Effector memory CD4-positive, alpha-beta T cell (primary cell): ENCODE measurements at places on chromosomes 11 and 22.
A peak's percentile ranks its signal among the peaks of the same experiment; 100 is the strongest.

- no peaks in the 10 kb centered on the region for H3K4me1 ChIP-seq
- no peaks in the 10 kb centered on the region for H3K27me3 ChIP-seq
- no peak overlapping the region for H3K4me3 ChIP-seq
- no peaks in the 10 kb centered on the region for H3K36me3 ChIP-seq
- DNase-seq, result no peak
These were observed 30.5 kb downstream of the LRRC10B start for GRCh38 chr11:61539006-61539405.

GRCh38 chr22:49307481-49307830 is 520.2 kb downstream of the BRD1 start:
- H3K4me1 ChIP-seq, result no peaks in the 10 kb centered on the region
- no peak for DNase-seq

GRCh38 chr11:69010964-69011623 is 2.0 kb downstream of the MRGPRF start:
- no peaks in the 10 kb centered on the region for H3K36me3 ChIP-seq
- DNase-seq, result no peak
- peaks cover 28% of the 10 kb centered on the region for H3K27me3 ChIP-seq
- peaks cover 18% of the 10 kb centered on the region for H3K4me1 ChIP-seq
- peak overlapping the region; percentile 9 for H3K4me3 ChIP-seq

GRCh38 chr22:36900225-36900624 is 13.2 kb upstream of the CSF2RB start:
- H3K36me3 ChIP-seq, result no peaks in the 10 kb centered on the region
- DNase-seq, result no peak
- no peak overlapping the region for H3K4me3 ChIP-seq
- peaks cover 4% of the 10 kb centered on the region for H3K27me3 ChIP-seq
- H3K4me1 ChIP-seq, result no peaks in the 10 kb centered on the region

- no peak overlapping the region for H3K27ac ChIP-seq
- no peak overlapping the region for H3K4me3 ChIP-seq
- no peak for DNase-seq
- H3K27me3 ChIP-seq, result no peaks in the 10 kb centered on the region
- no peaks in the 10 kb centered on the region for H3K36me3 ChIP-seq
These were observed 85.5 kb downstream of the NOX4 start for GRCh38 chr11:89405629-89406028.

DNA sequence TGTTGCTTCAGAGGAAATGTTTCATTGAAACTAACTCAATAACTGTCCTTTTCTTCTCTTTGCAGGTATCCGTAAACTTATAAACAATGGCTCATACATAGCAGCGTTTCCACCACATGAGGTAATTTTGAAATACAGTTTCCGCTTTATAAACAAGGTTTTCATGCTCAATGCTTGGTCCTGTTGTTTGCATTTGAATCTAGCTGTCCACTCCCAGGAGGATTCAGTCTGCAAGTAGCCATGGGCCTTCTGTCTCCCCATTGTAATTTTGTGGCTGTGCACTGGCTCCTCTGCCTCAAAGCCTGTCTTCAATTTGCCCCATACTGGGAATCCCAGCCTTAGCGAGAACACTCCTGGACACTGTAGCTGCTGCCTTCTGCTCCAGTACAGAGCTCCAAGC is 34.7 kb downstream of the MUC15 start:
- no peak overlapping the region for H3K4me3 ChIP-seq
- DNase-seq, result no peak
- H3K4me1 ChIP-seq, result no peaks in the 10 kb centered on the region

- DNase-seq, result no peak
- no peaks in the 10 kb centered on the region for H3K4me1 ChIP-seq
- no peaks in the 10 kb centered on the region for H3K36me3 ChIP-seq
- H3K27me3 ChIP-seq, result no peaks in the 10 kb centered on the region
These were observed 291.8 kb upstream of the DDI1 start for GRCh38 chr11:103744496-103745153.

DNA sequence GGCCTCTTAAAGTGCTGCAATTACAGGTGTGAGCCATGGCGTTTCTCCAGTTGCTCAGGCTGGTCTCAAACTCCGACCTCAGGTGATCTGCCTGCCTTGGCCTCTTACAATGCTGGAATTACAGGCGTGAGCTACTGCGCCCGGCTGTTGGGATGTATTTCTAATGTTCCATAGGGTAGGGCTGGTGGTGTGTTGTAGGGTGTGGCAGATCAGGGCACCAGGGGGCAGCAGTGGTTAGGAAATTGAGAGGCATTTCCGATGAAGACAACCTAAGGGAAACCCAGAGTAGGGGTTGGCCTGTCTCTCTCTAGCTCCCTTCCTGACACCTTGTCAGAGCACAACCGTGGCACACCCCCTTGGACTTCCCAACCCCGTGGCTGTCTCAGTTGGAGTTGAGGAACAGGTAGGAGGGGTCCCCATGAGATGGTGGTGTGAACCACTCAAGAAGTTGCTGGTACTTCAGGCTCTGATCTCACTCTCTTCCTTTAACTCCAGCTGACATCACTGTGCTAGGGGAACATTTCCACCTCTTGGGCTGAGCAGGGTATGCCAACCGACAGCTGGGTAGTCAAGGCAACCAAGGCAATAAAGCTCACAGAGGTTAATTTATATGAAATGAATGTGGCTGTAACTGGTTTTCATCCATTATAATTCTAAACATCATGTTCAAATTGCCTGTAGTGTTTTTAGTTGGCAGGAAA is 33.0 kb downstream of the YWHAH start:
- no peak overlapping the region for H3K4me3 ChIP-seq
- H3K27ac ChIP-seq, result no peak overlapping the region
- DNase-seq, result peak; percentile 50
- no peaks in the 10 kb centered on the region for H3K36me3 ChIP-seq

- H3K27me3 ChIP-seq, result no peaks in the 10 kb centered on the region
- DNase-seq, result no peak
- H3K36me3 ChIP-seq, result no peaks in the 10 kb centered on the region
- H3K4me1 ChIP-seq, result no peaks in the 10 kb centered on the region
- H3K27ac ChIP-seq, result no peak overlapping the region
These were observed 22.2 kb upstream of the CCDC34 start for GRCh38 chr11:27385245-27385644.

- no peak within 1 kb of the TSS for H3K4me3 ChIP-seq
- no peaks in the 10 kb centered on the region for H3K27me3 ChIP-seq
- H3K36me3 ChIP-seq, result no peaks in the 10 kb centered on the region
- H3K27ac ChIP-seq, result no peak within 1 kb of the TSS
These were observed at the start of gene MYEOV for GRCh38 chr11:69293819-69294505. TSS of gene MYEOV (plus strand) at chr11:69294155. CDS start at chr11:69295355, 1,200 bp downstream.

DNA sequence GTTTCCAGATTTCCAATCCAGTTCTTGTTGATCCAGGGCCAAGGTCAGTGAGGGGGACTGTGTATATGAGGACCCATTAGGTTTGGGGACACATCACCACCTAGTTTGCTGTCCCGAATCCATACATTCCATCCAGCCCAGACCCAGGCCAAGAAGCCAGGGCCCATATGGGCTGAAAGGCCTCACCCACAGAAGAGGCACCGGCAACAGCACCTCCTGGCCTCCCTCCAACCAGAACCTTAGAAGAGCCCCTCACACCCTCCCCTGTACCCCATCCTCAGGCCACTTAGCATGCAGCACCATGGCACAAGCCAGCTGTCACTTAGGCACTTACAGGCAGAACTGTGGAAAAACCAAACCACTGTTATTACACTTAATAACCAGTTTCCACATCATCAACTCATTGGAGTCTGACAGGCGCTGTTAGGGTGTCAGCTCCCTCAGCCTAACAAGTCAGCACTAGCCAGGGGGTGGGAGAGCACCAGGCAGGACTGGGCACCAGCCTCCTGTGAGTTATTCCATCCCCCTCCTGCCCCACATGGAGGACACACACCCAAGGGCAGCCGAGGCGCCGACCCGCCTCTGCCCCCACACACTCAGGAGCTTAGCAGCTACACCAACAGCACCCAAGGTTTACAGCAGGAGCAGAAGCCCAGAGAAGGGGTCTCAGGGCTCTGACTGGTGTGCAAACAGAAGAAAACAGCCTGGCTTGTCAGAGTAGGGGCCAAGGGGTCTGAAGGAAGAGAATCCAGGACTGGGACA is 132.0 kb downstream of the BUD13 start:
- no peak overlapping the region for H3K27ac ChIP-seq
- no peaks in the 10 kb centered on the region for H3K4me1 ChIP-seq
- no peaks in the 10 kb centered on the region for H3K27me3 ChIP-seq
- no peak overlapping the region for H3K4me3 ChIP-seq
- DNase-seq, result no peak
- H3K36me3 ChIP-seq, result no peaks in the 10 kb centered on the region

GRCh38 chr22:30040499-30041260 is 39.6 kb upstream of the HORMAD2 start:
- H3K36me3 ChIP-seq, result no peaks in the 10 kb centered on the region
- DNase-seq, result no peak
- no peaks in the 10 kb centered on the region for H3K4me1 ChIP-seq
- H3K27ac ChIP-seq, result no peak overlapping the region
- H3K27me3 ChIP-seq, result no peaks in the 10 kb centered on the region
- H3K4me3 ChIP-seq, result no peak overlapping the region

- H3K27ac ChIP-seq, result no peak overlapping the region
- no peaks in the 10 kb centered on the region for H3K27me3 ChIP-seq
- H3K4me1 ChIP-seq, result no peaks in the 10 kb centered on the region
These were observed 16.8 kb downstream of the POU2F3 start for GRCh38 chr11:120256779-120257178.
